Left ventricle myocardium superior (tissue), 1 donor: ENCODE measurements at places on chromosomes 12 and 14.

DNA sequence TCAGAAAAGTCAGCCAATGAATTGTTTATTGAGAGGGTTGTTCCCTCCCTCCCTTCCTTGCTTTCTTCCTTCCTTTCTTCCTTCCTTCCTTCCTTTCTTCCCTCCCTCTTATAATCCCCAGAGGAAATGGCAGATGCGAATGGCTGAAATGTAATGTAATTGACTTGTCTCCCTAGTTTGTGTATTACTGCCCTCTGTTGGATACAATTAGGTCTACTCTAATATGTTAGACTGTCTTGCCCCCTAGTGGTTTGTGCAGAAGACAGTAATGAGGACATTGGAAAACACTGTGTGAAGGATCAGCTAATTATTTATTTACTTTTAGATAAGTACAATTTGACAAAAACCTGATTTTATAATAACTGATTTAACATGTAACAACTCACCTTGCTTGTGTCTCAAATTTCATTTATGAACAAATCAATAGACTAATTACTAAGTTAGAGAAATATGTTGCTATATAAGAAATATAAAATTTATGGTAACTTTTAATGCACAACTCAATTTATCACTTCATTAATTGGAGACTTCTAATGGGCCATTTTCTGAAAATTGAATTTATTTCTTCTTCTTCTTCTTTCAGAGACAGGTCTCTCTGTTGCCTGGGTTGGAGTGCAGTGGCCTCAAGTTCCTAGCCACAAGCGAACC, 229.8 kb upstream of the LRIG3 start:
- no peak for DNase-seq

- peak; percentile 75 for DNase-seq
Measured at GRCh38 chr14:89214221-89214965, 202.6 kb downstream of the FOXN3 start.

DNA sequence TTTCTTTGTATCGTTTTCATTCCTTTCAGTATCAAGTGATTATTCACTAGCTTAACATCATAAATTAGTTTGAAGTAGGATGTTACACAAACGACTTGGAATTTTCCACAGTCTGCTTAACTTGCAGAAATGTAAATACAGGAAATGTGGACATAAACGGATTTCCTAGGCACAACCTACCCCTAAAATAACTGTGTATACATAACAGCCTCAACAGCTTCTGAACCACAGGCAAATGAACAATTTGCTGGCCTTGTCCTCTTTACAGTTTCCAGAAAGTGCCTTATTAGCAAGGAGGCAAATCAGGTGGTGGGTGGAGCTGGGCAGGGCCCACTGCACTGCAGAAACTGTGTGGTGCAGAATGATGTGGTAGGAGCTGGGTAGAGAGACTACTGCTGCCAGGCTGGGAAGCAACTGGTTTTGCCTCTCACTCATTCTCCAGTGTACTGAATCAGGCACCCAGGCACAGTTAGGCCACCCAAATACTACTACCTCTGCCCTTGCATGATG, 14.1 kb downstream of the DRAM1 start:
- DNase-seq: no peak

- no peak for DNase-seq
Measured at GRCh38 chr14:58862416-58863160, 224.8 kb downstream of the DACT1 start.

GRCh38 chr12:126547905-126548304, 1482.7 kb downstream of the AACS start:
- DNase-seq: no peak

DNA sequence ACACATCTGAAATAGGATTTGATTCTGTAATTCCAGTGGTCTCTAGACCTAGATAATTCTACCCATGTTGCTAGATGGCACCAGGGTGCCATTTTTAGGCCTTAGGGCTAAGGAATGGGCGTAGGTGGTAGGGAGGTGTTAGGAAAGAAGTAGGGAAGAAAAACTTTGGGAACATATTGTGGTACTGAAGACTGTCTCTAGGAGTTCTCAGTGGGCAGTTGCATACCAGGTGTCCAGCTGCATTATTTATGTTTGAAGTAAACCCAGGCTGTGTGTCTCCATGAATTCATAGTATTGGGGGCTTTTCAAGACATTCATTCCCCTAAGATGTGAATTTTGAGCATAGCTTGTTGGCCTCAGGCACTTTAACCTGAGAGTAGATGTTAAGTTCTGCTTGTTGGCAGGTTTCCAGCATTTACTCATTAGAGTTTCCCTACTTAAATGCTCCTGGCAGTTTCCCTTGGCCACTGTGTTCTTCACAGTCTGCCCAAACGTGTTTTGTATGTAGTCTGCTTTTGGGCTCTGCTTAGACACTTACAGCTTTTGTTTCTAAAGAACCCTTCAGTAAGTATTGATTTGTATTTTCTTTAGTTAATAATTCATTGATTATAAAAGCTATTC, 31.5 kb upstream of the CCT2 start:
- no peak for DNase-seq

GRCh38 chr12:85299053-85299452, 19.0 kb downstream of the ALX1 start:
- DNase-seq: no peak

- no peak for DNase-seq
Measured at GRCh38 chr12:46537387-46537955, 164.9 kb upstream of the SLC38A2 start.

GRCh38 chr12:114690267-114691135, 6.5 kb upstream of the TBX3 start:
- DNase-seq: no peak

DNA sequence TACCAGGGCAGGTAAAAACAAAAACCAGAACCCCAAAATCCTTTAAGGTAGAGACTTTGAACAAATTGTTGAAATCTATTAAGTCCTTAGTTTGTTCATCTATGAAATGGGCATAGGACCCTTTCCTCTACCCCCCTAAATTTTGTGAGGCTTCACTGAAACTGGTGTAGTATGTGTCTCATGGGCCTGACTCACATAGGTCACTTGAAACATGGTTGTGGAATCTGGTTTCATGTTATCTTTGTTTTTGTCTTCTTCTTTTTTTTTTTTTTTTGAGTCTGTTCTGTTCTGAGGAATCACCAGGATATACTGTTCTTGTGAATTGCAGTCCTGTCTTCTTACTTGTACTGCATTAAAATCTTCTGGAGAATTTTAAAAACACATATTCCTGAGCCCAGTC, 202.2 kb downstream of the KTN1 start:
- no peak for DNase-seq

DNA sequence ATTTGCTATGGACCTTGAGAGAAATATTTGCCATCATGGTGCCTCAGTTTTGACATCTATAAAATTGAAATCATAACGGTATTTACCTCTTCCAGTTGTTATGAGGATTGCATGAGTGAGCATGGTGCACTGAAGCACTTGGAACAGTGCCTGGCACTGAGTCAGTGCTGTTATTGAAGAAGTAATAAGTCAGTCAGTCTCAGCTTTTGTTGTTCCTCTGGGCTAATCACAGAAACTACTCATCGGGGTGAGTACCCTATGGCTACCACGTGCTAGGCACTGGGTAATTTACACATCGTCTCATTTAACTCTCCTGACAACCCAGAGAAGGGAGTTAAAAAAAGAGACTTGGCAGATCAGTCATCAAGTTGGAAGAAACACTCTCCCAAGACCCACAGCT, 159.5 kb upstream of the NRXN3 start:
- DNase-seq: no peak

GRCh38 chr14:33390335-33390734, 451.7 kb downstream of the NPAS3 start:
- no peak for DNase-seq

DNA sequence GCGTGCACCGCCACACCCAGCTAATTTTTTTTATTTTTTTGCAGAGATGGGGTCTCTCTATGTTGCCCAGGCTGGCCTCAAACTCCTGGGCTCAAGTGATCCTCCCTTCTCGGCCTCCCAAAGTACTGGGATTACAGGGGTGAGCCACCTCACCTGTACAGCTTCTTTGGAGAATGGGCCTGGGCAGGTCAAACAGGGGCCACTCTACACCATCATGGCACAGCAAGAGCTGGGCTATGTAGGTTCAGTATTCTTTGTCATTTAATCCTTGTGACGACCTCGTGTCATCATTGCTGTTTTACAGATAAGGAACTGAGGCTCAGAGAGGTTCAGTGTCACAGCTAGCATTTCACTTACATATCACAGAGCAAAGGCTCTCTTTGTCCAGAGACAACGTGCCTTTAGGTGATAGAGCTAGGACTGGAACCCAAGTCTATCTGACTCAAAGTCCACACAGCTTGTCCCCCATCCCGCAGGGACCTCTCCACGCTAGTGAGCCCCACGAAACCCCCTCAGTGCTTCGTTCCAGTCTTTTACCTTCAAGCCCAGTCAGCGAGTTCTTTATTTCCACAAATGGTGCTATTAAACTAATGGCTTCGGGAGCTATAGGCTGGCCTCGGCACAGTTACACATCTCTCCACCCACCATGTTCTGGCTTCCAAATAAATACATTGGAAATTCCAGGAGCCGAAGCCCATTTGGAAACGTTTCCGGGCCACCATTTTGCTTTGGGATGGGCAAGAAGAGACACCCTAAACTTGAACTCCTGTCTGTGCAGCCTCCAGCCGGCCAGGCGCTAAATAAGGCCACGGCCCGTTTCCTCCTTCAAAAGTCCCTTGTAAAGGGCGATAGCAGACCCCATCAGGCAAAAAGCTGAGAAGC, 660 bp upstream of the MAP1LC3B2 start:
- no peak for DNase-seq

GRCh38 chr12:44847403-44847802, 28.7 kb downstream of the NELL2 start:
- no peak for DNase-seq

GRCh38 chr12:131087302-131087818, 133.7 kb downstream of the ADGRD1 start:
- DNase-seq: no peak

GRCh38 chr12:57216921-57217879, 606 bp downstream of the NXPH4 start:
- no peak for DNase-seq

GRCh38 chr12:7064516-7064915, 4.0 kb downstream of the C1S start:
- DNase-seq: no peak

DNA sequence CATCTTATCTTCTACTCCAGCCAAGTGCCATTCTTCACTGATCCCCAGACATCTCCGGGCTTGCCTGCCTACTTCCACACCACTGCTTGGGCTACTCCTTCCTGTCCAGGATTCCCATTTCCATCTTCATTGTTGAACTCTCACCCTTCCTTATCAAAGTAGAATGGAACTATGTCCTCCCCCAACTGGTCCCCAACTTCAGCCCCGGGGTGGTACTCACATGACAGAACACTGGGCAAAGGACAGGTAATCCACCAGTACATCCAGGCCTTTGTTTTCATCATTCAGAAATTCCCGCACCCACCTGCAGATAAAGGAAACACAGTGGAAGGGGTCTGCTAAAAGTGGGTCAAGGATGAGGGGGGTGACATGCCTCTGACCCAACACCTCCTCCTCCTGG, 38.4 kb downstream of the PRPF40B start:
- DNase-seq: no peak

- peak; percentile 14 for DNase-seq
Measured at GRCh38 chr14:100594625-100594951, 7.4 kb upstream of the BEGAIN start.

- DNase-seq: no peak
Measured at GRCh38 chr12:30613119-30613830, 82.4 kb downstream of the IPO8 start.

DNA sequence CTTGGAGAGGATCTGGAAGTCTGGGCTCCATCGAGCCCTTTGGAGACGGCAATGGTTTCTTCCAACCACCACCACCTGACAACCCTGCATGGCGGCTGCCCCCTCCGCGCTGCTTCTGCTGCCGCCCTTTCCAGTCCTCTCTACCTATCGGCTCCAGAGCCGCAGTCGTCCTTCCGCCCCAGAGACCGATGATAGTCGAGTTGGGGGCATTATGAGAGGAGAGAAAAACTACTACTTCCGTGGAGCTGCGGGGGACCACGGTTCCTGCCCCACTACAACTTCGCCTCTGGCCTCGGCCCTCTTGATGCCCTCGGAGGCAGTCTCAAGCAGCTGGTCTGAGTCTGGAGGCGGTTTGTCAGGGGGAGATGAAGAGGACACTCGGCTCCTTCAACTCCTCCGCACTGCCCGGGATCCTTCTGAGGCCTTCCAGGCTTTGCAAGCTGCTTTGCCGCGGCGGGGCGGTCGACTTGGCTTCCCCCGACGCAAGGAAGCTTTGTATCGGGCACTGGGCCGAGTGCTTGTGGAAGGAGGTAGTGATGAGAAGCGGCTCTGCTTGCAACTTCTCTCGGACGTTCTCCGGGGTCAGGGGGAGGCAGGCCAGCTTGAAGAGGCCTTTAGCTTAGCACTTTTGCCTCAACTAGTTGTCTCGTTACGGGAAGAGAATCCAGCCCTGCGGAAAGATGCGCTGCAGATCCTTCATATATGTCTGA, 499 bp downstream of the TOGARAM1 start:
- DNase-seq: peak; percentile 74

DNA sequence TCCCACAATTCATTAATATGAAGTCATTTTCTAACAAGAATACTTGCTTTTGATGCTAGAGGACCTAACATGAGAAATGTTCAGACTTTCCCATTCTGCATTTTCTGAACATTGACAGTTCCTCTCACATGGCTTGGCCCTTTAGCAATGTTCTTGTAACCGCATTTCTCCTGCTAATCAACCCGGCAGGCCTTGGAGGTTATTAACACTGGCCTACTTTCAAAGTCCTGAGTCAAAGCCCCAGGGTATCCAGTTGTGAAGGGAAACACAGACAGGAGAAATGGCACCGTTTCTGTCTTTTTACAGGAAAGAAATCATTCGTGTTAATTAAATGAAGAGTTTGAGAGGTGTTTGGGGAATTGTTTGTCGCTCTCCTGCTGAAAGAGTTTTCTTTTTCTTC, 446.5 kb upstream of the MIS18BP1 start:
- no peak for DNase-seq

DNA sequence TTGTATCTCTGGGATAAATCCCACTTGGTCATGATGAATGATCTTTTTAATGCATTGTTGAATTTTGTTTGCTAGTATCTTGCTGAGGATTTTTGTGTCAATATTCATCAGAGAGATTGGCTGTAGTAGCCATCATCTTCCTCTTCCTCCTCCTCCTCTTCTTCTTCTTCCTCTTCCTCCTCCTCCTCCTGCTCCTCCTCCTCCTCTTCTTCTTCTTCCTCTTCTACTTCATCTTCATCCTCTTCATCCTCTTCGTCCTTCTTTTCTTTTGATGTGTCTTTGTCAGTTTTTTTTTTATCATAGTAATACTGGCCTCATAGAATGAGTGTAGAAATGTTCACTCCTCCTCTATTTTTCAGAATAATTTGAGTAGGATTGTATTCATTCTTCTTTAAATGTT, 15.4 kb upstream of the PPM1H start:
- DNase-seq: no peak
